Vagina (tissue), 2 donors: ENCODE measurements at places on chromosomes 16 and 17.

- no peak for DNase-seq
Observed at GRCh38 chr17:80544655-80545498, at the start of gene RPTOR. TSS of gene RPTOR (plus strand) at chr17:80544838. CDS start at chr17:80545630, 792 bp downstream.

- no peak for DNase-seq
Observed at GRCh38 chr17:55086635-55087058, 118.1 kb downstream of the STXBP4 start.

GRCh38 chr17:41340934-41341861 is 9.4 kb downstream of the KRT33A start:
- no peak for DNase-seq

- no peak for DNase-seq
Observed at GRCh38 chr17:75440738-75441448, 15.5 kb upstream of the TMEM94 start.

DNA sequence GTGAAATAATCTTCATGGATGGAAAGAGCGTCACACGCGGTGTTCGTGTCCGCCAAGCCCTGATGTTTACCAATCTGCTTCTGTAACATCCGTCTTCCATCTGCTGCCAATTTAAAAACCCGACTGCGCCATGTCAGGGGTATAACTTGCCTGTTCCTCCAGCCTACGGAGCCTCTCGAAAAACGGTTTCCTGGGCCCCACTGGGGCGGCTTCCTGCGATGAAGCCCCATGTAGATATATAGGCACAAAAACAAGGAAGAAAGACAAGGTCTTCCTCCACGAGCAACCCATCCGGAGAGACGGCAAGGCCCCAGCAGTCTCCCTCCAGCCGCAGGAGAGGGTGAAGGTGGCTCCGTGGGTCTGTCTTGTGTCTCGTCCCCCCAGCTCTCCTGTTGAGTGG is at the start of gene PTX4:
Gene PTX4, minus strand, starts transcription at position 326 of the 400 bp plus-strand sequence. Its CDS starts 35 bp downstream, at position 291.
- DNase-seq = no peak

DNA sequence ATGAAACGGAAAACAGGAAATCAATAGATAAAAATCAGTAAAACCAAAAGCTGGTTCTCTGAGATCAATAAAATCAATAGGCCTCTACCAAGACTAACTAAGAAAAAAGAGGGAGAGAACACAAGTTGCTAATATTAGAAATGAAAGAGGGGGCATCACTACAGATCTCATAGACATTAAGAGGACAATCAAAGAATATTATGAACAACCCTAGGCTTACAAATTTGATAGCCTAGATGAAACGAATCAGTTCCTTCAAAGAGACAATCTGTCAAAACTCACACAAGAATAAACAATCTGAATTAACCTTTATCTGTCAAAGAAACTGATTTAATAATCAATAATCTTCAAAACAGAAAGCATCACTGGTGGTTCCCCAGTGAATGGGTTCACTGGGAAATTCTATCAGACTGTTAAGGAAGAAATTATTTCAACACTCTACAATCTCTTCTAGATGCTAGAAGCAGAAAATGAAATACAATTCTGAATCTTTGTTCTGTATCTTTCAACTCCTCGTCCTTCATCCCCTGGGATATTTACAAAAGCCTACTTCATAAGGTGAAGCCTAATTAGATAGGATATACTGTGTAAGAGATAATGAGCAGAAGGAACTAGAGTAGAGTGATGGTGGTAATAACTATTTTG is 4.4 kb downstream of the ABCA9 start:
- DNase-seq = no peak

DNA sequence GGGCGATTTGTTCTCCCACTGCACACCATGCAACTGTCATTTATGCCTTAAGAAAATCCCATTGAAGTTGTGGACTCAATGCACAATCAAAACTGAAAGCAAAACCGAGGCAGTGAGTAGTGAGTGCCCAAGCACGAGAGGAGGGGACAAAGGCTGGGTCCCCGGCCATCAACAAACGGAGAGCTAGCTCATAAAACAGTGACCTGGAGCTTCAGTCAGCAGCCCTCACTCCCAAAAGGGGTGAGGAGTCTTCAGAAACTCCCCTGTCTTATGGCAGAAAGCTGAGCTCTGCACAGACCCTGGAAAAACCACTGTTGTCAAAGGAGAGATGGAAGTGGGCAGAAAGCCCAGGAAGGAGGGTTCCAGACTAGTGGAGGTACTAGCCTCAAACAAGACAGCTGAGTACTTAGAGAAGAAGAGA is 96.9 kb downstream of the ADCY9 start:
- DNase-seq = no peak

DNA sequence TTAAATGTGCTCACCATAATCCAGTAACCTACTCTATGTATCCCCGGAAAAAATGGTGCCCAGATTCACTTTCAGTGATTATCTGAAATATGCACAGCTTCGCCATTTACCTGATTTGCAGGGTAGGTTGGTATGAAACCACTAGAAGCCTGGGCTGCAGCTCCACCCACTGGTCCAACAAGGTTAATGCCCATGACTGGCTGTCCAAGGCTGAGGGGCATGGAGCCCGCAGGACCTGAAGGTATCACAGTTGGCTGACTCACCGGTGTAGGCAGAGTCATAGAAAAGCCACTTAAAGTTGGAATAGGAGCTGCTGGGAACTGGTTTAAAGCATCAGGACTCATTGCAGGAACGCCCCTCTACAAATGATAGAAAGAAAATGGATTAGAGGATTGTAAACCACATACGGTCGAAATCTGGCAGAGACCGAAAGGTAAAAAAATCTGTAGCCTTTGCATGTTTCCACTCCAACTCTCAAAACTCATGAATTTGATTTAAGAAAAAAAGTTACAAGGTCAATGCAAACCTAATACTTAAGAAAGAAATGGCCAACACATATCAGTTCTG is 38.6 kb downstream of the SYNRG start:
- no peak for DNase-seq

- no peak for DNase-seq
Observed at GRCh38 chr17:41885733-41886132, 20.5 kb upstream of the KLHL11 start.

GRCh38 chr16:75219838-75220237 is 1.1 kb downstream of the CTRB1 start:
- DNase-seq = no peak
